Fibroblast of upper back skin (primary cell): ENCODE measurements at places on chromosomes 7 and 10.
A peak's percentile ranks its signal among the peaks of the same experiment; 100 is the strongest.

DNA sequence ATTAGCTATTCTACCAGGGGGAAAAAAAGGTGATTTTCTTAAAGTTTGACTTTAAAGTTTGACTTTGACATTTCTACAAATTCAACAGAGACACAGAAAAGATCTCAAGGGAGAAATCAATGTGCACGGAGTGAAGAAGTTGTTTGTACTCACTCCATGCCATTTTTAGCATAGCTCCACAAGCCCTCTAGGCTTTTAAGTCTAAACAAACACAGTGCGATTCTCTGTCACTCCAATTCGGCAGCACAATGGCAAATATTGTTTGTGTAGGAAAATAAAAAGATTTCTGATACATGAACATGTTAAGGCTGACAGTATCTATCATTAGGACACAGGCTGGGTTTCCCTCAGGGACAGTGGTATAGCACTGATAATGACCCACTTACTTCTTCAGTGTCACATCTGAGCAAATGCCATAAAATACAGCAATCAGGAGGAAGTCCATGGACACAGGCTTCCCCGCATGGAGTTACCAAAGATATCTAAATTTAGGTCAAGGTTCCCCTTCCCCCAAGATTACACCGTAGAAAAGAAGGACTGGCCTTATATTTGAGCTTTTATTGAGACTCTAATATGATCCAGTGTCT is 28.0 kb downstream of the GSAP start:
- DNase-seq, result no peak

- no peak for DNase-seq
These were observed 33.0 kb upstream of the SPOCK2 start for GRCh38 chr10:72121389-72121788.

- DNase-seq, result no peak
These were observed 5.8 kb upstream of the ESYT2 start for GRCh38 chr7:158834878-158835784.

- DNase-seq, result peak; percentile 55
These were observed 75.6 kb downstream of the CCDC6 start for GRCh38 chr10:59830601-59831259.

- DNase-seq, result peak; percentile 17
These were observed 151.0 kb downstream of the PLPP4 start for GRCh38 chr10:120607710-120608703.

DNA sequence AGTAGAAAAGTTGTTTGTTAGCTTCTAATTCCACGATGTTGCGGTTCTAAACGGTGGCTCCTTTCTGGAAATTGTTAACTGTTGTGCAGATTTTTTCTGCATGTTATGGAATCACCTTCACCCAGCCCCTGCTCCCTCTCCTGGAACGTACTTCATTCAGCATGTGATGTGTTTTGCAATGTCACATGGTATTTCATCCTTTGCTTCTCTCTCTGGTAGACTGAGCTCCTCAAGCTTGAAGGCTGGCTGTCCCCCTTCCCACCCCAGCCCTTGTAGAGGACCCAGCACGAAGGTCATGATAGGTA is 4.4 kb downstream of the PPP2R2D start:
- DNase-seq, result no peak

- DNase-seq, result peak; percentile 72
These were observed 280.9 kb upstream of the AKR1E2 start for GRCh38 chr10:4545062-4545461.

DNA sequence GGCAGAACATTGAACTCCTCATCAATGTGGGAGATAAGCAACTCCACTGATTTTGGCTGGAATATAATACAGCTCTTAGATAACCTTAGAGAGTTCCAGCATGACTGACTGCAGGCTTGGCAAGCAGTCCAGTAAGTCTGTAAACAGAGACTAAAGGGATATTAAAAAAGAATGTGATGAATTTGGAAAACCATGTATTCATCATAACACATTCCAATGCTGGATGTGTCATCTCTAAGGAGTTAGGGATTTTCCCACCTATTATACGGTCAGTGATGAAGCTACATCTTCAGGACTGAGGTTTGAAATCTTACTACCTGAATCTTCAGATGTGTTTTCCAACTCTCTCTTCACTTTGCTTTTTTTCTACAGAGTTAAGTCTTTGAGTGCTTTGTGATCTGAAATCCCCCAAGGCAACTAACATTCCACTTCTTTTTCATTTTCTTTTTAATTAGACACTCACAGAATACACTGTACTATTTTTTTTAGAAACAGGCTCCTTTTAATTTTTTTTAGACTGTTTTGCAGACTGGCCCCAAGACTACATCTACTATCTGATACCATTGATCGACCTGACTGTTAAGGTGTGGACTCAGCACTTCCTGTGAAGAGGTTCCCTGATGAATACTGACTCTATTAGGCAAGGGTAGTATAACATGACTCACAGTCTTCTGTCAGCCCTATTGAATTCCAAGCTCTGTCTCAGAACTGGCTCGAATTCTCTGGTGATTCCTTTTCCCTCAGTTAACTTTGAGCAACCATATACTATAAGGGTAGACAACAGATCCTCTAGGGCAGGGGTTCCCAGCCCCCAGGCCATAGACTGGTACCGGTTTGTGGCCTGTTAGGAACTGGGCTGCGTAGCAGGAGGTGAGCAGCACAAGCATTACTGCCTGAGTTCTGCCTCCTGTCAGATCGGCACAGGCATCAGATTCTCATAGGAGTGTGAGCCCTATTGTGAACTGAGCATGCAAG is 678.2 kb downstream of the GRM8 start:
- DNase-seq, result peak; percentile 87

DNA sequence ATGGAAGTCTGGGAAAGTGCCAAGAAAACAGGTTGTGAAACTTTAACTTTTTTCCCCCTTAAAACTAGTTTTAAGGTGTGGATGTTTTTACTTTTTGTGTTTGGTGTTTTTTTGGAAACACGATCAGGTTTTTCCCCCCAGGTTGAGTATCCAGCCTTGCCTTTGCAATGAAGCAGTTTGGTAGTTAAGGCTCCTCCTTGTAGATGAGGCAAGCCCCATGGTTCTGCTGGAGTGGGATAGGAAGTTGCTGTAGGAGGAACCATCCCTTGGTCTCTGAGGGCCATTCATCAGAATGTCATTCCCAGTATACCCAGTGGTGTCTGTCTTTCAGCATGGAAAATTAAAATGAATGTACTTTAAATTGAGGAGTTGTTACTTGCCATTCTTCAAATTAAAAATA is 2.7 kb downstream of the CUL1 start:
- DNase-seq, result no peak

DNA sequence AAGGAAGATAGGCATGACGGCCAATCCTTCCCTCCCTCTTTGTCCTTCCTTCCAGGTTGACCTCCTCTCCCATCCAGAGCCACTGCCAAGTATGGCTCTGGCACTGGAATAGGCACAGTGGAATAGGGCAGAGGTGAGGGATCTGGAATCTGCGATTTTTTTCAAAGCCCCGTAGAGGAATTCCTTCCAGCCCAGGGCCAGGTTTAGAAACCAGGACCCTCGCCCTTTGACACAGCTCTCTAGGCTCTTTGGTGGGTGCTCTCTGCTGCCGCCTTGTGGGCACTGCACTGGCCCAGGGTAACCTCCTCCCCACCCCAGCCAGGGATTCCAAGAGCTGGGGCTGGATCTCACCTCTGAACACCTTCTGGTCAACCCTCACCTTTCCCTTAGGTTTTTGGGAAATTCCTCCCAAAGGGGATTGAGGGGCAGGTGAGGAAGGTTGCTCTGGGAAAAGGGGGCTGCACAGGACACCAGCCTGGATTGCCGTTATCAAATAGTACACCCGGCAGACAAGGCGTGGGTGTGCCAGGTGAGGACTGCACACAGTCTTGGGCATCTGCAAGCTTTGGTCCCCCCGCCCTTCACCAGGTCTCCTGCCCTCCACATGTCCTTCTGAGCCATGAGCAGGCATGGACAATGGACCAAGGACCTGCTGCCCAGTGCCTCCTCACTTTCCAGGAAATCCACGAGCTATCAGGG is 22.8 kb downstream of the C10orf105 start:
- DNase-seq, result peak; percentile 15

DNA sequence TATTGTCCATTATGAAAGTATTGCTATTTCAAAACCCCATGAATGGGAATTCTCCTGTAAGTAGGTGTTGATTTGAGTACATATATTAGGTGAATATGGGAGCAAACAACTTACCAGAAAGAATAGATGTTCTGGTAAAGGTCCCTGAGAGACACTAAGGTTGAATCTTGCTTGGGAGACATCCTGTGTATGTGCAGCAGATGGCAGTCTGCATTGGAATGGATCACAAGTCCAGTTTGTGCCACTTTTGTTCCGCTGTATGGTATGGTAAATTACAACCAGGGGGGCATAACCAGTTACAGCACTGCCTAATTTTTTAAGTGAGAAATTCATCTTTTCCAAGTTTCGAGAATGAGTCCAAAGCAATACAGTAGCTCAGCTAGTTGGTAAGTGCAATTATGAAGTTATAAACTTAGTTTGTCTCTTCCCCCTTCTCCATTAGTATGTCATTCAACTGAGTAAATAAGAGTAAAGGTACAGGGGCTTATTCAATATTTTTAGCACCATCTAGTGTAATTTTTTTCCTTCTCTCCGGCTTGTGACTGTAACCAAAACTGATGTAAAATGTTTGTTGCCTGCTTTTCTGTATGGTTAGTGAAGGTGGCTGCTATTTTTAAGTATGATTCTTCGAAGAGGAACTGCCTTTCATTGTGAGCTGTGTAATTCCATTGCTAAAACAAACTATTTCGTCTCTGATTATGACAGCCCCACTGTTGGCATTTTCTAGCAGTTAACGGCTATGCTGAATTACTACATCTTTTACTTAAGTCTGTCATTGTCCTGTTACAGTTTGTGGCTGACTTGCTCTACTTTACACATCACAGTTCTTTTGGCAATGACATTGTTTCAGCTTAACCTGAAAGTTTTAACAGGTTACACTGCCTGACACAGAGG is 2.8 kb downstream of the MCU start:
- DNase-seq, result peak; percentile 53

- DNase-seq, result no peak
These were observed 41.8 kb upstream of the ZNF365 start for GRCh38 chr10:62332406-62332805.

- DNase-seq, result no peak
These were observed 52.8 kb downstream of the ASB13 start for GRCh38 chr10:5613481-5614154.

DNA sequence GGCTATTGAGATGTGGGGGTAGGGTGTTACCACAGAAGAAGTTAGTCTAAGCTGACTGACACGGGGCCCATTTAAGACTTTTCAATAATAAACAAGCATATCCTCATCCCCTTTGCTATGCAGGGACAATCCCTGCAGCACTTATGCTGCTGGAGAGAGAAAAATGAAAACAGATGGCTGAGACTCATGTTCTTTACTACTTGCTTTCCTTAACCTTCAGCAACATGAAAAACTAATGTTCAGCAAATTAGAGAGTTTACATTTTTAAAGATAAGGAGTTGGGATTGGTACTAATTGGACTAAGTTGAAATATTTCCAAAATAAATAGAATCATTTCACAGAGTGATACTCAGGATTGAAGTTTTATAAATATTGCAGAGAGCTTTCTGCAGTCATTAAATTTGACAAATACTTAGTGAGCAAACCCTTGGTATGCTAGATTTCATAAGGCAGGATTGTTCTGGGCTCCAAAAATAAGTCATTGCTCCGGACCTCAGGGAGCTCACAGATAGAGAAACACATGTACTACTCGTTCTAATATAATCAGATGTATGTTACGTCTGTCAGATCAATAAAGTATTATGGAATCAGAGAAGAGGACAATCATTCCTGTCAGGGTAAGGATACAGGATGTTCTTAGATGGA is 147.1 kb upstream of the LRRN3 start:
- peak; percentile 75 for DNase-seq

GRCh38 chr7:27143023-27143949 is at the start of gene HOXA5:
Gene HOXA5 (minus strand): TSS chr7:27143681. CDS start chr7:27143607, 74 bp downstream.
- peak; percentile 85 for DNase-seq

- no peak for DNase-seq
These were observed 22.7 kb downstream of the ARHGAP21 start for GRCh38 chr10:24700948-24701347.

DNA sequence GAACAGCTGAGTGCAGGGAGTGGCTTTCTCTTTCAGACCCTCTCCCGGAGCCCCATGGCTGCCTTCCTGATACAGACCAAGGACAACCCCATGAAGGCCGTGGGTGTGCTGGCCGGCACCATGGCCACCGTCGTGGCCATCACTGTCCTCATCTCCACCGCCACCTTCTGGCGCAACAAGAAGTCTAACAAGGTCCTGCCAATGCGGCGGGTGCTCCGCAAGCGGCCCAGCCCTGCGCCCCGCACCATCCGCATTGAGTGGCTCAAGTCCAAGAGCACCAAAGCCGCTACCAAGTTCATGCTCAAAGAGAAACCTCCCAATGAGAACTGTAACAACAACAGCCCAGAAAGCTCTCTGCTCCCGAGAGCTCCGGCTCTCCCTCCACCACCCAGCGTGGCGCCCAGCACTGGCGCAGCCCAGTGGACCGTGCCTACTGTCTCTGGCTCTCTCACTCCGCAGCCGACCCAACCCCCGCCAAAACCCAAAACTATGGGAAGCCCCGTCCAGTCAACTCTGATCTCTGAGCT is 11.2 kb downstream of the LRIT2 start:
- no peak for DNase-seq

GRCh38 chr10:89120931-89121763 is 86.0 kb downstream of the CH25H start:
- DNase-seq, result peak; percentile 76

- DNase-seq, result peak; percentile 20
These were observed 30.2 kb downstream of the MGAM start for GRCh38 chr7:142025896-142026295.

DNA sequence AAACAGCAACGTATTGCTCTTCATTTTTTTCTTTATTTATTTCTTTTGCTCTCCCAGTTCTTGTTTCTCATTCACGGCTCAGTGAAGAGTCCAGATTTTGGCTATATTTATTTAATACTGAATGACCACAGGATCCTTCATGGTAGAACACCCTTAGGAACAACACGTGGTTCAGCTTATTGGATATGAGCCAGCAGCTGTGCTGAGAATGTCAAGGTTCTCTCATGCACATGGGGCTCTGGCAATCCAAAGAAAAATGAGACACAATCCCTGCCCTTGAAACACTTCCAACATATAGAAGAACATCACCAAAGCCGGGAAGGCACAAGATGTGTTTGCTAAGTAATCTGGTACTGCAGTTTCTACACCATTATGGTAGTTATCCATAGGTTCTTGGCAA is 852.9 kb downstream of the SORCS1 start:
- peak; percentile 8 for DNase-seq

- DNase-seq, result peak; percentile 87
These were observed 49.0 kb upstream of the NRBF2 start for GRCh38 chr10:63083904-63084689.

- DNase-seq, result no peak
These were observed 166.1 kb downstream of the GRK5 start for GRCh38 chr10:119373294-119374102.

- DNase-seq, result no peak
These were observed 133.9 kb upstream of the CHST15 start for GRCh38 chr10:124227055-124227975.
